Cardiac fibroblast (primary cell): ENCODE measurements at places on chromosomes 2 and 18.

- DNase-seq = peak; percentile 24
Observed at GRCh38 chr18:154151-154550, 4.2 kb upstream of the USP14 start.

DNA sequence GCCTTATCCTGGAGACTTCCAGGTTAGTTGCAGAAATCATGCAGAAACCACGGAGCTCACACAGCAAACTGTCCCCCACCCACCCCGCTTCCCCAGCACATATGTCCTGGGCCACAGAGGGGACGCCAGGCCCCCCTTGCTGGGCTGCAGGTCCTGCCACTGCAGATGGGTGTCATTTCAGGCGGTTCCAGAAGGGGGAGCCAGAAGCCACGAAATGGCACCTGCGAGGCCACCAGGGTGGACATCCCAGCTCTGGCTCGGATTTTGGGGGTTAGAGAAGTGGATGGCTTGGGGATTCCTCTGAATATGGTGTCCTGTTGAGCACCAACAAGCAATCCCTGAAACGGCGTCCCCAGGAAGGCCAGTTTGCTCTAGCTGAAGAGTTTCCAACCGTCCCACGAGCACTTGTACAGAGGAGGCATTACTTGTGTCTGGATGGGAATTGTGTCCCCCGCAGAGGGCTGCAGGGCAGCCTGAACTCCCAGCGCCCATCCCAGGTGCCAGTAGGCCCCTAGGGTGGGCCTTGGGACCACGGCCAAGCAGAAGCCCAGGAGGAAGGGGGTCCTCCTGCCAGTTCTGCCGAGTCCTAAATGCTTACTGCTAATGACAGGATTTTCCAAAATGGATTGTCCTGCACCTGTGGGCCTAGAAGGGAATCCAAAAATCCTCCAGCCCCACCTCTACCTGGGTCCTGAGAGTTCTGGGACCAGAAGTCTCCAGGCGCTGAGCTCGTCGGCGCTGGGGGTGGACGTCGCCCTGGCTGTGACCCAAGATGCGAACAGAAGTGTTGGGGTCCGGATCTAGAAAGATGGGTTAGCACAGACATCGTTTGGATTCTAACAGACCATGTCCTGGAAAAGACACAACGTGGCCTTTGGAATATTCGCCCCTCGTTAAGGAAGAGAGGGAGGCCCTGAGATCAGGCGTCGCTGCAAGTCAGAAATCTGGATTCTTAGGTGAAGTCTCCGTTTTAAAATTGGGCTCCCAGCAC lies 14.6 kb upstream of the NFATC1 start:
- peak; percentile 57 for DNase-seq

- DNase-seq = no peak
Observed at GRCh38 chr2:126858013-126858412, 40.7 kb upstream of the TEX51 start.

DNA sequence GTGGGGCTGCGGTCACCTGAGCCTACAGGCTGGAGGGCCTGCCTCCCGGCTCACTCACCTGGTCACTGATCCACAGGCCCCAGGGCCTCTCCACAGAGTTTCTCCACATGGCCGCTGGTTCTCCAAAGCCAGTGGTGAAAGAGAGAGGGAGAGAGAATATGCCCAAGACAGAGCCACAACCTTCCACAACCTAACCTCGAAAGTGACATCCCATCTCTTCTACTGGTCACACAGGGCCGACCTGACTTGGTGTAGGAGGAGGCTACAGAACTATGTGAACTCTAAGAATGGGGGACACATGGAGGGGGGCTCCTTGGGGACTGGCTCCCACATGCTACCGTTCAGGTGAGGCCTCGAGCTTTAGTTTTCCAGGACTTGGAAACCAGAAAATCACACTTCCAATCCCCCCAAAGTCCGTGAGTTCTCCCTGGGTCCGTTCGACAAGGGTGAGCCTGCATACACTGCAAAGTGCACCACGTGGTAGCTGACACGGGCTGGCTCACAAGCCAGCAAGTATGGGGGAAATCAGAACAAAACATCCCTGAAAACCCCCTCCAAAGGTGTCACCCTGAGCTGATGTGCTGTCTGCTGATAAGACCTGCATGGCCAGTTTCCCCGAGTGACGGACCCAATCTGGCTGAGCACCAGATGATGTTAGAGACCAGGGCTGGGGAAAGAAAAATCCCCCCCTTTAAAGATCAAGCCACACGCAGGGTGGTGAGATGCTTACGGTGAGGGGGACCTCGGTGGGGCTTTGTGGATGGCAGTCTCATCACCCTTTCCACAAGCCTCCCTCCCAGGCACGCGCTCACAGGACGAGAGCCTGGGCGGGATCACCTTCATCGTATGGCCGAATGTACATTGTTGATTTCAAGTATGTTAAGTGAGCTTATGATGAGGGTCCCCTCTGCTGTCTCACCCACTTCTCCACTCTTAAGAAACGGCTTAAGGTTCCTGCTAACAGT lies 54.2 kb upstream of the SEMA4C start:
- no peak for DNase-seq

DNA sequence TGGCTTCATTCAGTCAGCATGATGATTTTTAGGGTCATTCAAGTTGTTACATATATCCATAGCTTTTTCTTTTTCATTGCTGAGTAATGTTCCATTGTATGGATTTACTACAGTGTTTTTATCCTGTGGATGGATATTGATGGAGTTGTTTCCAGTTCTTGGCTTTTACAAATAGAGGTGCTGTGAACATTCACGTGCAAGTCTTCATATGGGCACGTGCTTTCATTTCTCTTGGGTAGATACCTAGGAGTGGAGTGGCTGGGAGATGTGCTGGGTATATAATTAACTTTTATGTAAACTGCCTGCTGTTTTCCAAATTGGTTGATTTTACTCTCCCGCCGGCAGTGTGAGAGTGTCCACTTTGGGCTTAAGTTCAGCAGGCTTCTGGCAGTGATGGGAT lies 16.5 kb downstream of the AGAP1 start:
- DNase-seq = no peak

DNA sequence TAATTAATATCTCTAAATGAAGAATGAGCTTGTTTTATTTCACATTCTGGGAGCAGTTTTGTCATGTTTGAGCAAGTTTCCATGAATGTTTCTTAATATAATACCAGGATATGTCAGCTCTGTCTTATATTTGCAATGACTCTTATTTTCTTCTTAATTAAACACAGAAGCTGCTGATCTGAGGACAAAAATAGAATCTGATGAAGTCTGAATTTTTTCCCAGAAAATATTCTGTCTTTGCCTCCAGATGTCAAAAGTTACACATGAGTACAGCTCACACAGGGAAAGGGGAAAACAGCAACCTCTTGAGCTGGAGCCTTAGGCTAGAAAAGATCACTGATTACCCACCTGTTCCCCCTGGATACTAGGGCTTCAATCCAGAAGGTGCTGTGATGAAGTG lies 606.6 kb upstream of the SYT4 start:
- no peak for DNase-seq

DNA sequence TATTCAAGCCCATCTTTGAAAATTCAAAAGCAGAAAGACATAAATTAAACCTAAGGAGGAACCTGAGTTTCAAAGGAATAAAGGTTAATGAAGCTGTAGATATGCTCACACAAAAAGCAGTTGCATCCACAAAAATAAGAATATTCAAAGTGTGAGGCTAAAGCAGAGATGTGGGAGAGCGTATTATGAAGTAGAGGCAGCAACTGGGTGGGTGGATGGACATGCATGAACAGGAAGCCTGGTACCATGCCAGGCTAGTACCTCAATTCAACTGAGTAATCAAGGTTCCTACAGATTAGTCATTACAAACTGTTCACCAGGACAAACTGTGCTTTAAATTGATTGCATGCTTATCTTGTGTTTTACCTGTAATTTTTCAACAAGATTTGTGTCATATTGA lies 330.0 kb upstream of the PKDCC start:
- no peak for DNase-seq

GRCh38 chr2:202208526-202208925 lies 29.9 kb downstream of the SUMO1 start:
- no peak for DNase-seq

- peak; percentile 86 for DNase-seq
Observed at GRCh38 chr2:60958800-60959199, 58.7 kb upstream of the PEX13 start.

- DNase-seq = no peak
Observed at GRCh38 chr18:72674710-72675109, 130.6 kb upstream of the CBLN2 start.

- no peak for DNase-seq
Observed at GRCh38 chr2:137655814-137656213, 308.5 kb upstream of the HNMT start.

DNA sequence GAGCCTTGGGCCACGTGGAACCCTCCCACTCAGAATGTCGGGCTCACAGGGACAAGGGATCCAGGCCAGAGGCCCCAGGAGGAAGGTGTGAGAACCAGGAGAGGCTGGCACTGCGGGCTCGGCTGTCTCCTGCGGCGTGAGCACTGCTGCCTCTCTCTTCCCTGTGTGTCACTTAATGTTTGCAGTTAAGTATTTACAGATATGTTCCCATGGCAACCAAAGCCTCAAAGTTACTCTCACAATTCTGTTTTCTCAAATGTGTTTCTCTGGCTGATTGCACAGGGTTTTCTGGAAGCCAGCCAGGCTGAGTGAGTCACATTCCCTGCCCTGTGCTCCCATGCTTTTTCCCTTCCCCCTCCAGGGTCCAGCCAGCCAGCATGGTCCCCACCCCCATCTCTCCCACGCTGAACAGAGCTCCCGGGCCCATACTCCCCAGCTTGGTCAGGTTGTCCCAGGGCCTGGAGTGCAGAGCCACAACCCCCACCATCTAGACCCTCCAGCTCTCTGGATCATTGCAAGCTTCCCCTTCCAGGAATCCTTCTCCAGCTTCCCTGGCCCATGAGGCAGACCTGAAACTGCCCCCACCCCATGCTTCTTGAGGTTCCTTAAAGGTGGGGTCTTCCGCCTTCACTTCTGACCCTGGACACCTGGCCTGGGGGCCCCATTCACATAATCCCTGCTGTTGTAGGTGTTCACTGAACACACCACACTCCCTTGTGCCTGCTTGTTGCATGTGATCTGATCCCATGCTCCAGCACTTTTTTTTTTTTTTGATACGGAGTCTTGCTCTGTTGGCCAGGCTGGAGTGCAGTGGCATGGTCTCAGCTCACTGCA lies 265.9 kb downstream of the CELF4 start:
- DNase-seq = peak; percentile 92

DNA sequence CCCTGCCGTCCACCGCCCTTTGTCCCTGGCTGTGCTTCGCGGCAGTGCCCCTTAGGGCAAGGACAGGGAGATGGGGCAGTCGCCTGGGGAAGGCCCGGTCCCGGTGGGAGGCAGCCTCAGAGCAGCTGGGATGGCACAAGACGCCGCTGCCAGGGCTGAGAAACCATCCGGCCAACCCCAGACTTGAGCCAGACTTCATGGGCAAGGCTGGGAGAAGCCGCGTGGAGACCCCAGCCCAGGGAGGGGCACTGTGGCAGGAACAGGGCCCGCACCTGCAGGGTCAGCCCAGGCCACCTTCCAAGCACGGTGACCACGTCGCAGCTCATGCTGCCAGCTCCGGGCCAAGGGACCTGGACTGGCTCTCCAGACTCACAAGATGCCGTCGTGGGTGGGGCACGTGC lies 84.0 kb downstream of the NFATC1 start:
- DNase-seq = no peak

GRCh38 chr2:96710985-96711384 lies 28.9 kb downstream of the LMAN2L start:
- DNase-seq = no peak

DNA sequence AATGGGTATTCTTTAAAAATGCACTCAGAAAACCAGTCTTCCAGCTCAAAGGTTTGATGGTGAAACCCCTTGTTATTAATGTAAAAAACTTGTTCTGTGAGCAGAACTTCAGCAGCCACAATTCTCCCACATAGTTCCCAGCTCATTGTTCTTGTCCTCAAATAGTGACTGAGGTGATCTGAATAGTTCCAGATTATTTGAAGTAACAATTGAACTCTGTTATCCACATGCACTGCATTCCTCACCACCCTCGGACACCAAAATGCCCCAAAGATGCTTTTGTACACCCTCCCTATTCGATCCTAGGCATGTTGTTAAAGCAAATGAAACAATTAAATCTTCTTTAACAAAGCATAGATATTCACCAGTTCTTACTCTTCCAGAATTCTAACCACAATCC lies 2186.8 kb upstream of the CELF4 start:
- no peak for DNase-seq

DNA sequence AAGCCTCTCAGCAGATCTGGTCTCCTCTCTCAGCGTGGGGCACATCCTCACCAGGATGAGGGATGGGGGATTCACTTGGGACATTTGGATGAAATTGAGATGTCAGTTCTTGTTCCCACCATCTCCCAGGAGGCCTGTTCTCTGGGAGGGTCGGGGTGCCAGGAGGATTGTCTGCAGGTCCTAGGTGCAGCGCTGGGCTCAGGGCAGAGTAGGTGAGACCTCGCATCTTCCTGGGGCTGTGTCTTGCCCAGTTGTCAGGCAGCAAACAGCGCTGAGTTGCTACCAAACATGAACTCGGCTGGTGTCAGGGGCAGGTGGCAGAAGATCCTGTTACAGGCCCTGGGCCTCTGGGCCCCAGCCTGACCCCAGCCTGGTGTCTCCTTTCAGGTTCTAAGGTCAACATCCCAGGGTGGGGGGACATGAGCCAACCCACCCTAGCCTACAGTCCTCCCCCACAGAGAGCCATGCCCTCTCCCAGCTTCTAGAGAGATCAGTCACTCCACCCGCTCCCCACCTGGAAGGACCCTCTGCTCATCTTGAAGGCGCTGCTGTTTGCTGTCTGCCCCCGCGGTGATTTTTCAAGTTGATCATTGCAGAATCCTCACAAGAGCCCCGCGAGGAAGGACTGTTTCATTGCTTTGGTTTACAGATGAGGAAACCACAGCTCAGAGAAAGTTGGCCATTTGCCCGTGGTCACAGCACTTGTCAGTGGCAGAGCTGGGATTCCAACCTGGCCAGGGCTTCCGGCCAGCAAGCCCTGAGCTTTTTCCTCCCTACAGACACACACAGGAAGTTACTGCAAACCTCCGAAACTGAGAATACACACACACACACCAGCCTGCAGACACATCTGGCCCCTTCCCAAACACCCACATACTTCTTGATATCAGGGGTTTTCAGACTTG lies 83.9 kb downstream of the STPG4 start:
- peak; percentile 95 for DNase-seq

DNA sequence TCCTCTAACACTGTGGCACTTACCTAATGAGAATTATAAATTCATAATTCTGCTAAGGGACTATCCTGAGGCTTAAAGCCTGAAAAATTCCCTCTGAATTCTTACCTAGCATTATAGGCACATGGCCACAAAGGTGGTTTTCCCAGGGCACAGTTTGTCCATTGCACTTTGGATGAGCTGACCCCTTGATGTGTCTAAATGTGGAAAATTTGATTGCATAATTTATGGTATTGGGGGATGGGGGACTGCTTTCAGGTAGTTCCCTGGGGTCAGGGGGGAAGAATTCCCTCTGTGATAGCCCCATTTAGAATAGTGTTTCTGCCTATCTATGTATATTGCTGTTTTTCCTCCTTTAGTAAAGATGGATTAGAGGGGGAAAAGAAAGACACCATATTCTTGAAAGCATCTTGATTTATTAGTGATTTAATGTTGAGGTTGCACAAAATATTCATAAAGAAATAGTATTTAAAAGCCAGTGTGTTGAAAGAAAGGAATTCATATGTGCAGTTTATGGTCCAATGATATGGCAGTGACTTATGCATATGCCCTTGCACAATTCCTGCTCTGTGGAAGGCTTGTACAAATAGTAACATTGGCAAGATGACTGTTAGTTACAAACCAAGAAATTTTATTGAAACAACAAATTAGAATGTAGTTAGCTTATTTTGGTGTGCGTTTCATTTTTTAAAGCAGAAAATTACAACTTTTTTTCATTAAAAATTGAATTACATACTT lies 8.7 kb upstream of the HTR2B start:
- DNase-seq = peak; percentile 59
